Colonic mucosa (tissue), 4 donors: ENCODE measurements at places on chromosomes 3 and 15.

DNA sequence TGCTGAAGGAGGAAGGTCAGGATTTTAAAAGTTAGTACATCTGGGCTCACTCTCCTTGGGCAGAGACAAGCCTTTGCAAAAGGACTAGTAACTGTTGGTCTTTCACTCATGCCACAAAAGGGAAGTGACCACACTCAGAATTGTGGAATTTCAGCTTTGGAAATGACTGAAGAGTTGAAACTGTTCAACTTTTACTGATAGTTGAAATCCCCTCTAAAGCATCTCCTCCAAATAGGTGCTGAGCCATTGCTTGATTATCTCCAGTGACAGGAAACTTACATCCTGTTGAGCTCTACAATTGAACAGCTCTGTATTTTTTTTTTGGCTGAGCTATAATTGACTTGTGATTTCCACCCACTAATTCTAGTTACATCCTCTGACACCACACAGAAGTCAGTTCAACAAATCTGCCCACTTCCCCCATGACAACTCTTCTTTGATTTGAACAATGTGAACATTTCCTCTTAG is 254.8 kb upstream of the TPRG1 start:
- DNase-seq: no peak

DNA sequence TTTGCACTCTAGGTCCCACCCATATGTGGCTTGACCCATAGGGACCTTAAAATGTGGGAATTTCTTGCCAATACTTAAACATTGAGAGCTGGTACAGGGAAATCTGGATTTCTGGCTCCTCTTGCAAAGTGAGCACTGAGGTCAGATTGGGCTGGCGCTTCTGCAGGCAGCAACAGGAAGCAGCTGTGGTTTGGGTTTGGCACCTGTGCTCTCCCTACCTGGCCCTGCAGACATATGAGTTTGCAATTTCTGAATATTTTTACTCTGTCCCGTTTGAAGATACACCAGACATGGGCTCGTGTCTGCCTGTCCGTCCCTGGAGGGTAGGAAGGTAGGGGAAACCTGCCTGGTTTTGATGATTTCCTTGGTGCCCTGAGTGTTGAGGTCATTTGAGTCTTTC is 74.8 kb upstream of the SEC13 start:
- DNase-seq: no peak

GRCh38 chr3:156382458-156383346 is 172.2 kb downstream of the SSR3 start:
- peak; percentile 27 for DNase-seq

GRCh38 chr15:74768771-74769342 is 13.0 kb upstream of the CSK start:
- DNase-seq: peak; percentile 54

- no peak for DNase-seq
Observed at GRCh38 chr3:129577925-129578786, 28.3 kb downstream of the PLXND1 start.

GRCh38 chr3:52752045-52752660 is 18.6 kb downstream of the NEK4 start:
- DNase-seq: no peak

GRCh38 chr15:74897300-74897701 is 7.5 kb downstream of the MPI start:
- no peak for DNase-seq

- peak; percentile 44 for DNase-seq
Observed at GRCh38 chr15:52790169-52790708, at the start of gene ONECUT1. Gene ONECUT1, minus strand, starts transcription at chr15:52790336. Its CDS starts 452 bp downstream, at chr15:52789884.

DNA sequence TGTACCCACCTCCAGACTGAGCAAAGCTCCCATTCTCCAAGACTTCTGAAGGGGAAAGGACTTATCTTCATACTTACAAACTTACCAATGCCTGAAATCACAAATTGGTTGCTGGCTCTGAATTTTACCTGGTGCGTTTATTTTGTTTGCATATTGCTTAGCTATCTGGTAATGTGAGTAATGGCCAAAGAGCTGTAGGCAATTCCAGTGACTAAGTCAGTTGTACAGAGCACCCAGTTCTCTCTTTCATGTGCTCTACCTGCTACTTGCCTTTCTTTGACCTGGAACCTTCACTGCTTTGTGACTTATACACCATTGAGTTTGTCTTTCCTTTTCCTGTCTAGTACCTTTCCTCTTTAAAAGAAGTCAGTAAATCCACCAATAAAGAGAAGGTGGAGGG is 755.9 kb upstream of the LMCD1 start:
- DNase-seq: no peak

- no peak for DNase-seq
Observed at GRCh38 chr3:153596401-153596800, 434.4 kb downstream of the RAP2B start.

DNA sequence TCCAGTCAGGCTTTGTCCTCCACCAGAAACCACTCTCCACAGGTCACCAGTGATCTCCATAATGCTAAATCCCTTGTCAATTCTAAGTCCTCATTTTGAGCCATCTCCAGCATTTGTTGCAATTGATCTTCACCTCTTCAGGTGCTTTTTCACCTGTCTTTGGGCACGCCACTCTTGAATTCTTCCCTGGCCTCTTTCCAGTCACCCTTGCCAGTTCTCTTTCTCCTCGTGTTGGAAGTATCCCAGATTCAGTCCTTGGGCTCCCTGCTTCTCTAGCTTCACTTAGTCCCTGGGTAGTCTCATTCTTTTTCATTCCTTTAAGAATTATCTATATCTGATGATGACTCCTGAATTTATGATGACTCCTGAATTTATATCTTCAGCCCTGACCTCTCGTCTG is 37.5 kb downstream of the MAPK6 start:
- no peak for DNase-seq

GRCh38 chr3:160376681-160377080 is 22.3 kb downstream of the IFT80 start:
- DNase-seq: no peak

DNA sequence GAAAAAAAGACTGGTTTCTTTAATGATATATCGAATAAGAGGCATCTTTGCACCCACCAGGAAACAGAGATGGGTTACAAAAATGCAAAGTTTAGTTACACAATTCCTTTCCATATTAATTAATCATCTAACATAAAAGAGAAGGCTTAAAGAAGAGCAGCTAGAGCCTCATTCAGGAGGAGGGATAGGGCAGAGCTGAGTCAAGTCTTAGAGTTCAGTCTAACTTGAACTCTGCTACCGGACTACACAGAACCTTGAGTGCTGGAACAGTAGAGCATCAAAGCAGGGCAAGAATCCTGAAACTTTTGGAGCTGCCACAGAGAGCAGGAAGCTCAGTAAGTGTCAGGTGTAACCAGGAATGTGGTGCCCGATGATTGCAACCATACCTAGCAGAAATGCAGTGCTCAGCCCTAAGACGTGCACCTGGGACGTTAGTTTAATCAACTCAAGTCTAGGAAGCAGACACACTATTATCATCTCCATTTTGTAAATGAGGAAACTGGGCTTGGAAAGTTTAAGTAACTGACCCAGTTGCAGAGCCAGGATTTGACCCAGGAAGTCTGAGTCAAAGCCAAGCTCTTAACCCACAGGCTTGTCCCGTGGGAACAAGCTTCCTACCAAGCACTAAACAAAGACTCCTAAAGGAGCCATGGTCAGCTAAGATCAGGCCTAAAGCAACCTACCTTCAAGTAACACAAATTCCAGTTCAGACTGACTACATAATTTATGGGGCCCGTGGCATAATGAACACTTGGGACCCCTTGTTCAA is 187.4 kb downstream of the FOXP1 start:
- DNase-seq: no peak

DNA sequence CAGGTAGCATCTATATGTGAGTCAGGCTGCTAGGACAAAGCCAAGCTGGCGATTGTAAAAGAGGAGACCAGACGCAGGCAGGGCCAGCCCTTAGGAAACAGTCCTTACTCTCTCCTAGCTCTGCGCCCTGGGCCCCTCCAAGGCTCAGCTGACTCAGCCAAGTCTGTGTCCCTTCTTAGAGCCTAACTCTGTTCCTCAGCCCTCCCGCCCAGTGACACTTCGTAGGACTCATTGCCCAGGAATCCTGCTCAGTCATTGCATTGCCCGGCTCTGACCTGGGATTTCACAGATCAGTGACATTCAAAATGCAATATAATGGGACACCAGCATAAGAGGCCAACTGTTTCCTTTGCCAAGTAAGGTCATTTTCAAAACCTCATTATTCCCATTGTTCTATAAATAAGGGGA is 244.2 kb downstream of the TLE3 start:
- DNase-seq: no peak

DNA sequence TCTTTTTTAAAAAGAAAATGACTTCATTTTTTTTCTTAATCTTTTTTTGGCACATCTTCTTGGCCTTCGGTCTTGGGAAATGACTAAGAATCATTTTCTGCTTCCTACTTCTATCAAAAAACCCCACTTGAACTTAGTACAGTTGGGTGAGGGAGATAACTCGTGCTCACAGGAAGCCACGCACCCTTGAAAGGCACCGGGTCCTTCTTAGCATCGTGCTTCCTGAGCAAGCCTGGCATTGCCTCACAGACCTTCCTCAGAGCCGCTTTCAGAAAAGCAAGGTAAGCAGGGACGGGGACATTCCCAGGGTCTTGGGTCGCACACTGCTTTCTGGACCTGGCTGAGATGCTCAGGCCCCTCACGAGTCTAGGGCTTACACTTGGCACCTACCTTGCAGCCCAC is at the start of gene CCR4:
Gene CCR4 (plus strand): TSS at position 235 of the 402 bp plus-strand sequence. CDS start 1,779 bp downstream, outside the sequence.
- DNase-seq: no peak

DNA sequence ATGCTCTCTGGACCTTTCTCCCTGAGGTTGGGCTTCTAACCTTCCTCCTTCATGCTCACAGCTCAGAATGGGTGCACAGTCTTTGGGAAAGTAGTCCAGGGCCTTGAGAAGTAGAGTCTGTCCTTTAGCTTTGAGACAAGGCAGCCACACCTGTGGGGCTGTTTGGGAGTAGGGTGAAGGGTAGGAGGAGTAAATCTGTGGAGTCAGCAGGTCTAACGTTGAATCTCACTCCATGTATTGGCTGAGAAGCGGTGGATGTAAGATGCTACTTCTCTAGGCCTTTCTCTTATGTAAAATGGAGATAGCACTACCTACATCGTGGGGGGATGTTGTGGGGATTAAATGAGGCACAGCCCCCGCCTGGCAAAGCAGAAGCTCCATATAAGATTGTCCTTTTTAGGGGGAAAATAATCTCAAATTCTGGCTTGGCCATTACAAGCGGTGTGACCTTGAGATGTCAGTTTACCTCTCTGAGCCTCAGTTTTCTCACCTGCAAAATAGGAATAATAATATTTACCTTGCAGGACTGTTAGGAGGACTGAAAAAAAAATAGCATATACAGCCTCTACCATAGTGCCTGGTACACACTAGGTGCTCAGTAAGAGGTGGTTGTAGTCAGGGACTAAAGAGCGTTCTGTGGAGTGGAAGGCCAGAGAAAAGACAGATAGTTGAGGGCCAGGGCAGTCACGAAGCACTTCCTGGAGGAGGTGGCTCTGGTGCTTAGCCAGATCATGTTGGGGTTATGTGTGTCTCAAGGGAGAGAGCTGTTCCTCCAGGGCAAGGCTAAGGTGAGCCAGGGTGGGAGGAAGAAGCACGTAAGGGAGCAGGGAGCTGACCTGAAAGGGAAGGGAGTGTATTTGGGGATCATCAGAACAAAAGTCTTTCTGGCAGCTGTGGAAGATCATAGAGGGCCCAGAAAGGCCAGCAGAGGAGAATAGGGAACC is 82.8 kb upstream of the MRPS22 start:
- DNase-seq: no peak

DNA sequence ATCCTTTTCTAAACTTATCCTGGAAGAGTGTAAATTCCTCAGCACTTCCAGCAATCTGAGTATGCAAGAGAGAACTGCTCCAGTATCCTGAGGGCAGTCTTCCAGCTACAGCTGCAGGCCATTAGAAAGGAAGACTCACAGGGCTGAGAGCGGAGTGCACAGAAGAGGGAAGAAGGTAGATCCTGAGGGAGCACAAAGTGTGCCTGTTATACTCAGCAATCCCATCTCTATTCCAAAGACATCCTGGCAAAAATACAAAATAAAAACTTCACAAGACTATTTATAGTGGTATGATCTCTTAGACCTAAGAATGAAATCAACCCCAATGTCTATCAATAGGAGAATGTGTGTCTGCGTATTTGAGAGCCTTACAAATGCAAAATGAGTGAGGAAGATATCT is 292.0 kb downstream of the ZIC1 start:
- DNase-seq: no peak

- DNase-seq: no peak
Observed at GRCh38 chr3:31613654-31614053, 80.9 kb downstream of the STT3B start.

DNA sequence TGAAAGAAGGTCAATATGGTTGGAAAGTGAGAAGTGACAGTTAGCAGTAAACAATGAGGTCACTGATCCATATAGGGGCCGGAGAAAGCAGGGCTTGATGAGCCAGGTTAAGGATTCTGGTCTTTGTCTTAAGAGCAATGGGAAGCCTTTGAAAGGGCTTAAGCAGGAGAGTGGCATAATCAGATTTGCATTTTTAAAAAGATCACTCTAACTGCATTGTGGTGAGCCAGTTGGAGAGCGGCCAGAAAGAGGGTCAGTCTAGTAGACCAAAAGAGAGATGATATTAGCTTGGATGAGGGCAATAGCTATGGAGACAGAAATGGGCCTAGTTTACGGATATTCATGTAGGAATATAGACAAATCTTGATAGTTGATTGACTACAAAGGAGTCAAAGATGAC is 46.6 kb downstream of the CPNE4 start:
- DNase-seq: no peak

GRCh38 chr3:197847866-197848401 is 56.9 kb downstream of the LRCH3 start:
- DNase-seq: peak; percentile 22

- DNase-seq: no peak
Observed at GRCh38 chr3:143132246-143132980, 12.8 kb downstream of the CHST2 start.

GRCh38 chr3:51930439-51930838 is 11.3 kb downstream of the RRP9 start:
- no peak for DNase-seq

DNA sequence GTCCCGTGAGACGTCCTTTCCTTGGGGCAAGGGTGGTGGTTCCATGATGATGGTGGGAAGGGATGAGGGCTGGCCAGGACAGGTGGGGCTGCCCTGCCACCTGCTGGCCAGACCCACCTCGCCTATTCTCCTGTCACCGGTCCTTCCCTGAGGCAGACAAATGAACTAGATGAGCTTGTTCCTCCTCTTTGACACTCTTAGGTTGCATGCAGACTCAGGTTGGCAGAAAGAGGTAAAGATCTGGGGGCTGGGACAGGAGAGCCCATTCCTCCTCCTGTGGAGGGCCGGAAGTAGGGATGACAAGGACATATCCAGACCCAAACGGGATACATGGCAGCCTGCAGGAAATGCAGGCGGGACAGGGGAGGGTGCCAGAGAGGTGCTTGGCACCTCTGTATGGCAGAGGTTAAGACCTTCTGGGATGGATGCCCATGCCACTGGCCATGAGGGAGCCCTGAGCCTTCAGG is 38.6 kb downstream of the ACSBG1 start:
- peak; percentile 38 for DNase-seq

DNA sequence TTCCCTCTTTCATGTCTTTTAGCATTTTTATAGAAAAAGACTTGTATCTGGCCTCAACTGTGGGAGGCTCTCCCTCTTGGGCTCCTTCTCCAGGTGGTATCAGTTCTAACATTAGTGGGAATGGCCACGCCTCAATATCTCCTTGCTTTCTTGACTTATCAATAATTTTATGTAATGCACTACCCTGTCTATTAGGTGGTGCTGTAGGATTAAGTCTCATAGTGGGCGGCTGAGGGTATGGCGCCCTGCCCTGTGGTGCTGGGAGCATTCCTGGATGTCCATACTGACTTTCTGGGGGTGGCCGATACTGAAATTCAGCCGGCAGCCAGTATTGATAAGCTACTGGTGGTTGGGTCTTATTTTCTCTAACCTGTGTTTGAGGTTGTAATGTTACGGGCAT is 8.7 kb upstream of the RPUSD3 start:
- DNase-seq: no peak
